GM12891 (cell line): ENCODE measurements at places on chromosomes 7 and 10.

- no peak for DNase-seq
Measured at GRCh38 chr10:48542471-48543181, 62.2 kb downstream of the ARHGAP22 start.

- DNase-seq = no peak
Measured at GRCh38 chr10:3757250-3757637, 27.8 kb downstream of the KLF6 start.

DNA sequence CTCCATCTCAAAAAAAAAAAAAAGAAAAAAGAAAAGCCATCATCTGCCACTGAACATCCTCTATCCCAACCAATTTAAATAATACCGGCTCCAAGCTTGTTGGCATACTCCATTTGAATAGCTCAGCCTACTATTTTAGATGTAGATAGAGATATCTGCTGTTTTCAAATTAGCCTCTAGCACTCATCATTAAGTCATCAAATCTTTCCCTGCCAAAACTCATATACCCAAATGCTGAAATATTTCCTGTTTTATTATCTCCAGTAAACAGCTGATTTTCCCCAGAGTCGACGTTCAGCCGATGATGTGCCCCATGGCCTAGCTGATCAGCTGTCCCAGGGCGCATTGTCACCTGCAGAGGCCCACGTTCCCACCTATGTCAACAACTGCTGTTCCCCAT, 34.5 kb upstream of the FRMD4A start:
- no peak for DNase-seq

GRCh38 chr7:135077642-135078041, 70.2 kb upstream of the TMEM140 start:
- no peak for DNase-seq

DNA sequence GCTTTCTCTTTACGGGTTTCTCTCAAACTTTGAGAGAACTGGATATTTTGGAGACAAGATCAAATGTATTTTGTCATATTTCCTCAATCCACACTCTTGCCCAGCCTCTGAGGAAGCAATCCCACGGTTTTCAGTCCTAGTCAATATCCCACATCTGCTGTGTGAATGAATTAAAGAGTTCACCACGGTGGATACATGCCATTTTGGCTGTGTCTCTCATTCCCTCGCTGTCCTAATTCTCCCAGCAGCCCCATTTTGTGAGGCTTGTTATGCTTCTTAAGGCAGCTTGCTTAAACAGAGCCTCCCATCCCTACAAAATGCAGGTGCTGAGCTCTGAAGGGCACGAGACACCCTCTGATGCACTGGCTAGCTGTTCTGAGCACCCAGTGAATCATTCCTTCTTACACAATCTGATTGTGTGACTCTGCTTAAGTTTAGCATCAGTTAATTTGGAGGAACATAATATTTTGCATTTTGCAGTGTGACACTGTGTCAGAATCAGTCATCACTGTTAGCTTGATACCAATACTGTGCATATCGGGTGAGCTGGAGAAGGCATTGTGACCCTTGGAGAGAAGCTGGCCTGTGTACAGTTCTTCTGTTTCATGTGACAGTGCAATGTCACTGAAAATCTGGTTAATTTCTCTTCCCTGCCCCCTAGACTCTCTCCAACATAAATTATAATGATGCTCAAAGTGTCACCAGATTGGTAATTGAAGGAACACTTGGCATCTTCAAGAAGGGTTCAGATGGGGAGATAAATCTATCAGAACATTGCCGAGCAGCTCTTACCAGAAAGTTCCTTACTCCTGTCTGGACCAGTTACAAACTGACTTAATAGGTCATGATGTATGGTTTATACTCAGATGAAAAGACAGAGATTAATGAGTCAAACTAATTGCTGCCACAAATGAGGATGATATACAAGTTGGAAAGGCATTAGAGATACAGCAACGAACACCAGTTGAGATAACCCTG, 103.7 kb upstream of the AOAH start:
- DNase-seq = no peak

- DNase-seq = no peak
Measured at GRCh38 chr7:39125846-39126245, 148.1 kb downstream of the POU6F2 start.

GRCh38 chr7:113087071-113087998, 708 bp upstream of the GPR85 start:
- no peak for DNase-seq

- no peak for DNase-seq
Measured at GRCh38 chr7:27928001-27928400, 188.0 kb downstream of the TAX1BP1 start.

GRCh38 chr7:6026011-6026819, 5.0 kb upstream of the ANKRD61 start:
- peak; percentile 53 for DNase-seq

GRCh38 chr10:114362826-114363355, 41.4 kb downstream of the AFAP1L2 start:
- no peak for DNase-seq

- DNase-seq = no peak
Measured at GRCh38 chr7:107039199-107039900, 5.2 kb upstream of the PRKAR2B start.

DNA sequence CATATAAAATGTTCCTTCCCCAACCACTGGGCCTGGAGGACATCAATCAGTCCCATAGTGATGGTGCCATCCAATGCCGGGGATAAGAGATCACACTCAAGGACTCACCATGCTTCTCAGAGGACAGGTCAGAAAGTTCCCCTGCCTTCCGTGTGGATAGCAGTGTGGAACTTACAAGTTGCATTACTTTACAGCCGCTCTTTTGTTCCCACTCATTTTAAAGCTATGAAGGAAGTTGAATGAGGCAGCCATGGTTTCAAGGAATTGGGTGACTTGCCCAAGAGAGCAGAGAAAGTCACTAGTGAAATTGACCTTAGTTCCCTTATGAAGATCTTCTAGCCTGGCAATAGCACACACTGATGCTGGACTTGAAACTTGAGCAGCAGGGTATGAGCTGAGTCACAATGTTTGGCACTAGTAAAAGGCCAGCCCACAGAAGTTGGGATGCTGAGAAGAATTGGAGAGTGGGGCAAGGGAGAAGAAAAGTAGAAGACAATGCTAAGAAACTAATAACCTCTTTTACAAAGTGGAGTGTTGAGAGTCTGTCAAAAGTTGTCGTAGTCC, 78.7 kb downstream of the CXCL12 start:
- DNase-seq = no peak
